ENCODE measurements at places on chromosomes 5 and 9.

DNA sequence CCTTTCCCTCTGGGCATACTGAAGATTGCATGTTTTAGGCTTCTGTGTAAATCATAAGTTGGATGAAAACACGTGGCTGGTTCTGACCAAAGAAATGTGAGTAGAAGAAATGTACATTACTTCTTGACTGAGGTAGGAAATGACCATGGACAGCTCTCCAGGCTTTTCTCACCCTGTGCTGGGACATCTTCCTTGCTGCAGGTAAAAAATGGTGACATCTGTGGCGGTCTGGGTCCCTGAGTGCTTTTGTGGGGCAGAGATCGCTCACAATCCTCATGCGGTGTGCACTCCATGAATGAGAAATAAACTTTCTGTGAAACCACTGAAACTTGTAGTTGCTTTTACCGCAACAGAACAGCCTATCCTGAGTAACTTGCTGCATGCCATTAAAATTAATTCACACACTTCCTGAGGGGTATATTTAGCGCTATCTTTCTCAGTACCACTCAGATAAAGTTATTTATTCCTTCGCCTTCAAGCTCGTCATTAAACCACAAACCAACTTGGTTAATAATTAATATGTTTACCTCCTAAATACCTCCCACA is 730.4 kb downstream of the EFNA5 start:
- DNase-seq = no peak

GRCh38 chr9:8693464-8693863 is 893.9 kb upstream of the DMAC1 start:
- no peak for DNase-seq

DNA sequence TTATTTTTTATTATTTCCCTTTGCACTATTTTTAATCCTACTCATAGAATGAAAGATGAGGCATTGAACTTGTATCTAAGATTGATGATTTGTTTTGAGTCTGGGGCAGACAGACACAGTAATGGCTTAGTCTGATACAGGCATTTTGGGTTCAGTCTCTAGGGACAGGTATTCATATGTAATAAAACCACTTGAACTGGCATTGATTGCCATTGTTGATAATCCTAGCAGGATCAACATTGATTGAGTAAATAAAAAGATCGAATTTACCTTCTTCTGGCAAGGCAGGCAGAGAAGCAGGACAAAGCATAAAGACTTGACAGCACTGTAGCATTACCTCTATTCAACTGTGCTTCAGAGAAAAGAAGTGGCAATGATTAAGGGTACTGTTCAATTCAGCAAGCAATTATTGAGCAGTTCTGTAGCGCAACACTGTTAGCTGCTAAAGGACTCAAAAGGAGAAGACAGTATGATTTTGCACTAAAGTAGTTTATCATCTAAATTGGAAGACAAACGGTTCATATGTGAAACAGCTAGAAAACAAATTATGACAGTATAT is 144.4 kb downstream of the COMMD10 start:
- no peak for DNase-seq

GRCh38 chr9:134707031-134707680 is 65.6 kb downstream of the COL5A1 start:
- no peak for DNase-seq

DNA sequence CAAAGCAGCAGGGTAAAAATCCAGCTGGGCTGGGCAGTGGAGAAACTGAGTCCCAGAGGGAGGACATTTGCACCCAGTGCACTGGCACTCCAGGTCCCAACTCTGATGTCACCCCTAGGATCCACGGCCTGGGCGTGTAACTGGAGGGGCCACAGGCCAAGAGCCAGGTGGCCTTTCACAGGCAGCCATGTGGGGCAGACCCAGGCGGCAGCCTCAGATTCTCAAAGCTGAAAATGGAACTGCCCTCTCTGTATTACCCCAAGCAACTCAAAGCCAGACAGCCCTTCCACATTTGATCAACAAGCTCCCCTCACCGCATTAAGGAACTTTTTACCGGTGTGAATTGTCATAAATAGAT is 46.7 kb downstream of the RASGEF1C start:
- no peak for DNase-seq

GRCh38 chr5:132498686-132499271 is 8.2 kb upstream of the IRF1 start:
- no peak for DNase-seq

GRCh38 chr5:9554122-9554521 is 8.2 kb upstream of the SEMA5A start:
- no peak for DNase-seq

DNA sequence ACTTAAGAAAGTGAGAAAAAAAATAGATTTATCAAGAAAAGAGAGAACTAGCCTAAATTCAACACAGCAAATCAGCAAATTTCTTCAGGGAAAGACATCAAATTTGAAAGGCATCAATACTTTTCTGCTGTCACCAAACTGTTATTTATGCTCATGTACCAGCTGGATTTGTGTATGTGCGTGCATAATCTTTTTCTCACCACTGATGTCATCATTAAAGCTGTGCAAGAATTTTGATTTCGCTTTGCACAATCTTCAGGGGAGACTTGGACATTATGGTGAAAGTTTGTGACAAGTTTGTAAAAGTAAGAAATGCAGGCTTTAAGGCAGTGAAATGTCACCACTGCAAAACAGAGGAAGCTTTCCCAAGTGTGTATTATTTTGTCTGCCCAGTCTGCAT is 215.4 kb downstream of the SLF1 start:
- no peak for DNase-seq

DNA sequence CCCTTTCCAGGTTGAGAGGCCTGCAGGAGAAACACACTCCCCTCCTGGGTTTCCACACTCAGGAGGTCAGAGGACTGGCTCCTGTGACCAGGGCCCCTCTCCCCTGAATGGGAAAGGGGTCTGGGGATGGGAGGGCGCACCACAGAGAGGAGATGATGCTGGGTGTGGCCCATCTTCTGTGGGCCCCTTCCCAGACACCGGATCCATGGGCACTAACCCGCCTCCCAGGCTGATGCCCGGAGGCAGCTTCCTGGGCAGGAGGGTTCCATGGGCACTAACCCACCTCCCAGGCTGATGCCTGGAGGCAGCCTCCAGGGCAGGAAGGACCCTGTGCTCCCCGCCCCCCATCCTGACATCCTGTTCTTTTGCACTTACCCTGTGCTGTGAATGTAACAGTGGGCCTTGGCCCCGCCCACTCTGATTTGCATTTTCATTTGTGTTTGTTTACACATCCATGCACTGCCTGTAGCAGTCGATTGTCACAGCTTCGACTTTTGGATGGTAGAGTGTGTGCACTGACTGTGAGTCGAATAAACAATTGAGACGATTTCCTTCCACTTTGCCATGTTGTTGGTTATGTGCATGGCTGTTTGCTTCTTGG is 9.3 kb upstream of the DOLPP1 start:
- no peak for DNase-seq

DNA sequence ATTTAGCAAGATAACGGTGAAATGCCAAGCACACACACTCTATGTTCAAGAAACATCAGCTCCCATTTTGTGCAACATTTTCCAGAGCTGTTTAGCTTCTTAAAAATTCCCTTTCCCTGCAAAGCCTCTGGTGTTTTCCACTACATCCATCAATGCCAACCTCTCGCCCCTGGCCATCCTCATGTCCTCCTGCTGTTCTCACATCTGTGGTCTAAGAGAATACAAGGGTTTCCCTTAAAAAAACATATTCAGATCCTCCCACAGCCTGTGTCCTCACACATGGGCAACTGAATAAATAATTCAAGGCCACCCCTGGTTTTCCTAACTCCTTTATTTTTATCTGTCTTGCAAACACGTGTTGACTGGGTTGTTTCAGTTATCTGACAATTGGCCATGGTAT is 70.3 kb downstream of the PAPPA start:
- no peak for DNase-seq

DNA sequence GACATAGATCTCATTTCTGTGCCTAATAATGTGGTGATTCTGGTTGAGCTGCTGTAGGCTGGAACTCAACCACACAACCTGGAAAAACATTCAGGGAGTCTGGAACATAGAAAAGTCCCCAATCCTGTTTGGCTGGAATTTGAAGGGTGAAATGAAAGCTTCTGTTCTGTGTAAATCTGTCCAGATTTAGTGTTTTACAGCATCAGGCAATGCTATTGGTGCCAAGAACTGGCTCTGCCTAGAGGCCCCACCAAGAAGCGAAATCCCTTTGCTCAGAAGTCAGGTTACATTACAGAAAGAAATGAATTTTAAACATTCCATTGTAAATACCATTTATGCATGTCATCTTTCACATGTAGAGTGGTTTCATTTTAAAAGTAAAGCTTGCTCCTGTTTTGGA is 56.3 kb downstream of the TMEM174 start:
- no peak for DNase-seq

DNA sequence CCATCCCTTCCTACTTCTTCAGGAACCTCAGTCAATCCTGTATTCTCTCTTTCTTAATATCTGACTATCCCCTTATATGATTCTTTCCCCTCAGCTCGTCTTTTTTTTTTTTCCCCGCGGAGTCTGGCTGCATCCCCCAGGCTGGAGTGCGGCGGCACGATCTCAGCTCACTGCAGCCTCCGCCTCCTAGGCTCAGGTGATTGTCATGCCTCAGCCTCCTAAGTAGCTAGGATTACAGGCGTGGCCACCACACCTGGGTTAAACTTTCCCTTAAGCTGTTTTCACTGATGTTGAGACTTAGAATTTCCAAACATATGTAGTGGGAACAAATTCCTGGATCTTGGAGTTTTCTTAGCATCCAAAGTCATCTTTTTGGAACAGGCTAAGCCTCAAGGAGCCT is 13.3 kb upstream of the RUSC2 start:
- DNase-seq = no peak
